Kidney (tissue), 22 donors: ENCODE measurements at places on chromosomes 16 and 17. TPM values are rescaled to one million over a fixed set of nuclear protein-coding genes. Genes with fewer than 3 reads are reported as not detected.

Gene PRR35
- 24.4 TPM for polyA plus RNA-seq

Gene SLC52A1
- polyA plus RNA-seq = 0.90 TPM

Gene TNK1
- polyA plus RNA-seq = 7.6 TPM

- no peaks in the 10 kb centered on the region for H3K4me1 ChIP-seq
- H3K27me3 ChIP-seq = no peaks in the 10 kb centered on the region
- H3K36me3 ChIP-seq = no peaks in the 10 kb centered on the region
- H3K27ac ChIP-seq = no peak overlapping the region
- no peak overlapping the region for H3K4me3 ChIP-seq
These were observed 149.8 kb upstream of the DYNLRB2 start for GRCh38 chr16:80390871-80391489.

- H3K27ac ChIP-seq = no peak overlapping the region
- peaks cover 10% of the 10 kb centered on the region for H3K27me3 ChIP-seq
- H3K4me1 ChIP-seq = no peaks in the 10 kb centered on the region
- DNase-seq = no peak
- no peak overlapping the region for H3K4me3 ChIP-seq
- no peaks in the 10 kb centered on the region for H3K36me3 ChIP-seq
These were observed 3.0 kb downstream of the SOX9 start for GRCh38 chr17:72123530-72124437.

Gene MYL11
- 2.3 TPM for polyA plus RNA-seq

GRCh38 chr17:69961501-69962145 lies 113.4 kb upstream of the KCNJ16 start:
- no peaks in the 10 kb centered on the region for H3K27me3 ChIP-seq
- no peaks in the 10 kb centered on the region for H3K36me3 ChIP-seq
- no peak overlapping the region for H3K27ac ChIP-seq
- no peaks in the 10 kb centered on the region for H3K4me1 ChIP-seq
- DNase-seq = no peak
- H3K4me3 ChIP-seq = no peak overlapping the region

DNA sequence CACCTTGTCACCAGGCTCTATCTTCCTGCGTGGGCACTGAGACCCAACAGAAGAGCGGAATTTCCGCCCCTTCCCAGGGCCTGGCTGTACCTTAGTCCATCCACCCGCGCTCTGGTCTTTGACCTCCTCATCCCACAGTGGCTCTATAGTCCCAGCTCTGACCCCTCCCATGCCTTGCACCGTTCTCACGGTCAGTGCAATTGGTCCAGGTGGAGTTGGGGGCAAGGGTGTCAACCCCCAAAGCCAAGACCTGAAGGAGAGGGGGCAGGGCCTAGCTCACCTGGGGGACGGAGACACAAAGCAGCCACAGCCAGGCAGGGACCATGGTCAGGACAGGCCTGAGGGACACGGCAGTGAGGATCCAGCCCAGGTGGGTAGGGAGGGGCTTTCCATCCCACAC lies 944 bp downstream of the CDH16 start:
- H3K36me3 ChIP-seq = peaks cover 3% of the 10 kb centered on the region
- no peaks in the 10 kb centered on the region for H3K27me3 ChIP-seq

Gene KCNH4
- polyA plus RNA-seq = not detected

GRCh38 chr16:79295746-79296145 lies 304.8 kb downstream of the MAF start:
- no peaks in the 10 kb centered on the region for H3K4me1 ChIP-seq
- no peaks in the 10 kb centered on the region for H3K36me3 ChIP-seq
- DNase-seq = no peak
- H3K27me3 ChIP-seq = no peaks in the 10 kb centered on the region
- H3K4me3 ChIP-seq = no peak overlapping the region

DNA sequence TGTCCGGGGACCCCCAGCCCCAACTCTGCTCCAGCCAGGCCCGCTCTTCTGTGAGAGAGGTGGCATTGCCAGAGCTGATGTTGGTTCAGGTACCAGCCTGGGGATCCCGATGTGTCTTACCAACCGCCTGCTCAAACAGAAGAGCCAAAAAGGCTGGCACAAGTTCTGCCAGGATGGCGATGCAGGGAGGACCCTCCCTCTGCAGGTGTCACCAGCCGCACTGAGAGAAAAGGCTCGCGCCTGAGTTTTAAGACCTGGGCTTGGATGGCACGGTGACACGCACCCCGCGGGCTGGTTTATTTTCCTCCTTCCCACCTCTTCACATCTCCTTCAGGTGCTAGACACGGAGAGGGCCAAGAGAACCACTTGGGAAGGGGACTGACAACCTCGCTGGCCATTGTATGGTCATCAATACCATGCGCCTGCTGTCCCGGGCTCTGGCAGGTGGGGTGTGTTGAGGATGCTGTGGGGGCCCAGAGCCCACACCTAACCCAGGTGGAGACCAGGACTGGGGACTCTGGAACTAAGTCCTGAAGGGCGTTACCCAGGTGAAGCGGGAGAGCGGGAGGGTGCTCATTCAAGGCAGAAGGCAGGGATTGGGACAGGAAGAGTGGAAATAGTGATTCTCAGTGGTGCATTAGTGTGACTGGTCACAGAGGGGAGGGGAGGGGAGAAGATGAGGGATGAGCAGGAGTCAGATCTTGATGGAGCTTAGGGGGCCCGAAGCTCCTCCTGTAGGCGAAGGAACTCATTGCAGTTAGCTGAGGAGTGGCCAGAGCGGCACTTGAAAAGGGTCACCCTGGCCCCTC lies 16.3 kb downstream of the FOXJ1 start:
- no peaks in the 10 kb centered on the region for H3K4me1 ChIP-seq
- no peak overlapping the region for H3K4me3 ChIP-seq
- H3K27ac ChIP-seq = no peak overlapping the region
- H3K27me3 ChIP-seq = no peaks in the 10 kb centered on the region
- H3K36me3 ChIP-seq = no peaks in the 10 kb centered on the region
